Nucleus accumbens (tissue), 56 donors: ENCODE measurements at places on chromosomes 11 and 22.

DNA sequence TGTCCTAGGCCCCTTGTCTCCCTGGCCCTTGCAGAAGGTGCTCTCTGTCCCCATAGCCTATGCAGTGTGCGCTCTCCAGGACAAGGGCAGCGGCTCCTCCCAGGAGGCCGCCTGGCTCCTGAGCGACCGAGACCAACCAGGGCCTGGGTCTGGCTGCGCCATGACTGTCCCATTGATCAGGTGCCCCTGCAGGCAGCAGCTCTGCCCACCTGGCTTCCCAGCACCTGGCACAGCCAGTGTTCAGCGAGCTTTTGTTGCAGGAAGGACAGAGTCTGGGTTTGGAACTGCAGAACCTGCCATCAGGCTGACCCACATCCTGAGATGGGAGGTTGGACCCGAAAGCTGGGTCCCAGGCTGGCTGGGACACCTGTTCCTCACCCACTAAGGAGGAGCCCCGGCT, 1001.1 kb downstream of the BRD1 start:
- no peak for DNase-seq

- DNase-seq, result no peak
Measured at GRCh38 chr11:122138744-122139594, 23.0 kb upstream of the BLID start.

GRCh38 chr11:44033411-44033850, 14.3 kb upstream of the ACCSL start:
- DNase-seq, result peak; percentile 67

DNA sequence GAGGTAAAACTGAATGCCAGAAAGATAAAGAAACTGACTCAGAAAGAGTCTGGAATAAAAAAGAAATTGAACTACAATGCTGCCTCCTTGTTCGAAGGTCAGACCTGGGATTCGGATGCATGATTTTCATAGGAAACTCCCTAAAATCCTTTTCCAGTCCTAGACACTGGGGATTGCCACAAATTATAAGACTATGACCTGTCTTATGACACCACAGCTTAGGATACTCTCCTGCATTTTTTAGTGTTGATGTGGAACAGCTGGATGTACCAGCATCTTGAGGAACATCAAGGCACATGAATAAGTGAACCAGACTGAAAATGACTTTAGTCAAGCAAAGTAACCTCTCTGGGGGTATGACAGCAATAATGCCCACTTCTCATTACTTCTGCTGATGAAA, 9.0 kb downstream of the KIRREL3 start:
- no peak for DNase-seq

DNA sequence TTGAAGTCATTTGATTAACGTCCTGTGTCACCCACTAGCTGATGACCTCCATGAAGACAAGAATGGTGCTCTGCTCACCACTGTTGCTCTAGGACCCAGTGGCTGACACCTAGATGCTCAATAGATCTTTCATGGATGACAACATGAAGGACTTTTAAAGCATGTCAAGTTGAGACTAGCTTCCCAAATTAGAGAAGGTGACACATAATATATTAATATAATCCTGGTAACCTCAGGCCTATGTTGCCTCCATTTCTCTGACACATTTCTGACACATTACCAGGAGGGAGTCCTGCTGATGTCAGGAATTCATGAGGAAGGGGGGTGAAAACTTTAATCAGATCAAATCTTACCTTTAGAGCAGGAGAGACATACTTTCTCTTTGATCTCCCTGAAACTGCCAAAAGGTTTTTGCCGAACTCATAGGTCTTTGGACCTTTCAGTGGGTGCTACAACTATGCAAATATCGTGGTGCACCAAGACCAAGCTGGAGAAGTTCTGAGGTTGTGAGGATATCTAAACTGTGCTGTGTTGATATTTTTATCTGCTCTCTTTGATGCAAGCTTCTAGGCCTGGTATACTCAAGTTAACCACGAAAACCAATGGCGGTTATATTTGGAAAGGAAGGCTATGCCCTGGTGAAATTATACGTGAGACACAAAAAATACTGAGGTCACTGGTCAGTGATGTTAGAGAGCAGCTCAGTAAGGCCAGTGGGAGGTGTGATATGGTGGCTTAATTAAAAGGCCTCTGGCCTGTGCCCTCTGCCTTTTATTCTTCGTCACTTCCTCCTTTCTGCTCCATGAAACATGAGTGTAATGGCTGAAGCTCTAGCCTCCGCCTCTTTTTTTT, 13.2 kb upstream of the AMPD3 start:
- no peak for DNase-seq

GRCh38 chr11:85627332-85627997, at the start of gene DLG2:
Gene DLG2 (minus strand): TSS chr11:85627344.
- DNase-seq, result peak; percentile 74

- no peak for DNase-seq
Measured at GRCh38 chr11:98703779-98704556, 316.8 kb upstream of the CNTN5 start.

DNA sequence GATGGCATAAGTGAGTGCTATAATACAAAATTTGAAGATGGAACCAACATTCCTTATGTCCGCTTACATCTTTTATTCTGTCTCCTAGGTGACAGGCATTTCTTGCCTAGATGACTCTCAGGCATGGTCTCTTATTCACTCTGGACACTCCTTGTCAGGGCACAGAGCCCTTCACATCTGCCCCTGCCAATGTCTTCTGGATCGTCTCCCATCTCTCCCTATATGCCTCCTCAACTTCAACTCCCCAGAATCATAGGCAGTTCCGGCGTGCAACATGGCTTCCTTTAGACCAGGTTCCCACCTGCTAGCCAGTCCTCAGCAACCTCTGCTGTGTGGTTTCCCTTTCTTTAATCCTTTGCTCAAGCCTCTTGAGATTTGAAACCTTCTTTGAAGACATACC, 300.9 kb downstream of the TENM4 start:
- no peak for DNase-seq

DNA sequence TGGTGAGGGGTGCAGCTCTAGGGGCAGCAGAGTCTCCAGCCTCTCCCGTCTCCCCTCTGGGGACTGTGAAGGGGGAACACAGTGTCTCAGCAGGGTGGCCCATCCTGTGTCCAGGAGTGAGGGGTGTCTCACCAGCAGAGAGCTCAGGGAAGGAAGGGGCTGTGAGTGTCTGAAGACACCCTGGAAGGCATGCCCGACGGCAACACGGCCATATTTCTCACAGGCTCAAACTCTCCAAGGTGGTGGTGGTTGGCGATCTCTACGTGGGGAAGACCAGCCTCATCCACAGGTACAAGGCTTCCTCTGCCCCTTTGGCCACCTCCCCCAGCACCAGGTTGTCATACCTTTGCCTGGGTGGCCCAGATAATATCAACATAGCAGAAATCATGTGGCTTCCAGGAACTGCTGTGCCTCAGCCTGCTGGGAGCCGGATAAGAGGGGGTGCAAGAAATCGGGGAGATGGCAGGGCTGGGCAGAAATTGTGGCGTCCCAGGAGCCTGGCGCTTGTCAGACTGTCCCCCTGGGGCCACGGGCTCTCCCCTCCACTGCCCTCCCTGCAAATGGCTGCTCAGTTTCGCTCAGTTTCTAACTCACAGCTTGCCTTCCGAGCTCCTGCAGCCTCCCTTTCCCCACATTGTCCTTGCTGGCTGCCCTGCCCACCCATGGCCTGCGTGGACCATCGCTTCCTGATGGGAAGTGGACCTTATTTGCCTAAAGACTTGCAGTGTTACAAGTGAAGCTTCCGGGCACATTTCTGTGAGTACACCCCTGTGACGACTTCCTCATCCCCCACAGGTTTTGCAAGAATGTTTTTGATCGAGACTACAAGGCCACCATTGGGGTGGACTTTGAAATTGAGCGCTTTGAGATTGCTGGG, 7.2 kb downstream of the RAB36 start:
- no peak for DNase-seq

DNA sequence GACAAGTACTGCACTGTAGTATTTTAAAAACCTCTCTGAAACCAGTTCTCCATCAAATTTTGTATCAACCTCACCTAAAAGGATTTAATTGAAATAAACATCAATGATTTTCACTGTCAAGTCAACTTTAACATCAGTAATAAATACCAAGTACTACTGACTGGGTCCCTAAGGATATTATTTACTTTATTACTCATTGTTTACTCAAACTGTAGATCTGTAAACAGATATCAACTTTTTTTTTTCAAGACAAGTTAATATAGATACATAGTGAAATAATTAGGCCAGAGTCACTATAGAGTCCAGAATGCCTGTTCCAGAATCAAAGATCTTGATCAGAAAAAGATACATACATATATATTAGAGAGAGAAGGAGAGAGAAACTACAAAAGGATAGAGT, 1.6 kb downstream of the RNF141 start:
- no peak for DNase-seq

GRCh38 chr11:113778111-113778910, 1.3 kb upstream of the CLDN25 start:
- peak; percentile 15 for DNase-seq

- DNase-seq, result no peak
Measured at GRCh38 chr11:60658409-60658808, 41.0 kb upstream of the MS4A8 start.

DNA sequence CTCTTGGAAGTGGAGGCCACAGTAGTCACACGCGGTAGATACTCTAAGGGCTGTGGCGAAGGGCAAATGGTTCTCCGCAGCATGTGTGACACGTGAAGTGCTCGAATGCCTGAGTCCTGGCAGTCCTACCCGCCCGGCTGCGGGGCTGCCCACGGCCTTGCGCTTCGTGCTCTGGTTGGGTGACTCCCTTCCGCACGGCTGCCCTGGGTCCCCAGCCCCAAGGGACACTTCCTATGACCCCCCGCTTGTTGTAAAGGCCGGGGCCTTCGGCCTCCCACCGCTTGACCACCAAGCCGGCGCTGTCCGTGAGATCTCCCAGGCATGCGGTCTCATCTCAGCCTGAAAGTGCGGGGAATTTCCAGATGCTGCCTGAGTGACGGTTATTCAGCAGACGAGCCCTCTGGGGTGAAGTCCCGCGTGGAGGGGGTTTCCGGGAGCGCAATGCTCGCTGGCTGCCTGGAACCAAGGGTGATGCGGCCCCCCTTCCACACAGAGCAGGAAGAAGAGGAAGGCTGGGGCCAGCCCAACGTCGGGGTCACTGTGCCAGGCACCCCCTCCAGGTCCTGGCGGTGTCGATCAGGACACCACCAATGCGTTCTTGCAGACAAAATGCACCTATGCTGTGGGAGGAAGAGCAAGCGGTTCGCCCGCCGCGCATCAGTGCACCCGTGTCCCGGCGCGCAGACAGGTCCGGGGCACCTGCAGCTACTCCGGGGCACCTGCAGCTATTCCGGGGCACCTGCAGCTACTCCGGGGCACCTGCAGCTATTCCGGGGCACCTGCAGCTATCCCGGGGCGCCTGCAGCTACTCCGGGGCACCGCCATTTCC, 171.2 kb downstream of the OPCML start:
- DNase-seq, result no peak

GRCh38 chr22:23157560-23158515, 12.6 kb downstream of the RAB36 start:
- DNase-seq, result no peak

GRCh38 chr11:61413496-61413895, 16.3 kb downstream of the CPSF7 start:
- no peak for DNase-seq

GRCh38 chr11:9973921-9974320, 310.0 kb downstream of the SWAP70 start:
- DNase-seq, result no peak

DNA sequence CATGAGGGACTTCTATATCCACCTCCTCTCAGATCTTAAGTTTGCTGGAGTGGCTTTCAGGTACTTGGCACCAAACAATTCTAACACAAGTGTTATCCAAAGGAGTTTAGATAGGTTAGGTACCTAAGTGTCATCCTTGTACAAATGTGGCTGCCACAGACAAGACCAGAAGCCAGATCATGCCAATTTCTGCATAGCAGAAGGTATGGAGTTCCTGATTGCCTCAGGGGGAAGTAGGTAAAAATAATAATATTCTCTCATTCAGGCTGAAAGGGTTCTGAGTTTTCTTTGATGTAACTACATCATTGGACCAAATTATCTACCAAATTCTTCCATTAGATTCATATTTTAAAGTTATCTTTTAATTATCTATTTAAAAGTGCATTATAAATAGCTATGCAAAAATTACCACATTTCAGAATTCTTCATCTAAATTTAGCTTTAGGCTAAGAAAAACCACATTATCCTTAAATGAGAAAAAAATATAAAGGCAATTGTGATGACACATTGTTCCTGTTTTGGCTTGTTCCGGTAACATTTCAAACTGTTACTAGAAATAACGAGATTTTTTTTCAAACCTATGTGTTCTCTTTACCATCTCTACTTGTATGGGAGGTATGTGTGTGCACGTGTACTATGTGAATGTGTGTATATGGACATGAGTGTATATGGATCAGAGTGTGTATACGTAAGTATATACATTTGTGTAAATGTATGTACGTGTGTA, 66.2 kb upstream of the POU2AF2 start:
- DNase-seq, result no peak

- DNase-seq, result no peak
Measured at GRCh38 chr11:78041843-78042440, 18.9 kb upstream of the KCTD14 start.
